ENCODE measurements at places on chromosomes 3 and 15. TPM values are rescaled to one million over a fixed set of nuclear protein-coding genes. Genes with fewer than 3 reads are reported as not detected.

DNA sequence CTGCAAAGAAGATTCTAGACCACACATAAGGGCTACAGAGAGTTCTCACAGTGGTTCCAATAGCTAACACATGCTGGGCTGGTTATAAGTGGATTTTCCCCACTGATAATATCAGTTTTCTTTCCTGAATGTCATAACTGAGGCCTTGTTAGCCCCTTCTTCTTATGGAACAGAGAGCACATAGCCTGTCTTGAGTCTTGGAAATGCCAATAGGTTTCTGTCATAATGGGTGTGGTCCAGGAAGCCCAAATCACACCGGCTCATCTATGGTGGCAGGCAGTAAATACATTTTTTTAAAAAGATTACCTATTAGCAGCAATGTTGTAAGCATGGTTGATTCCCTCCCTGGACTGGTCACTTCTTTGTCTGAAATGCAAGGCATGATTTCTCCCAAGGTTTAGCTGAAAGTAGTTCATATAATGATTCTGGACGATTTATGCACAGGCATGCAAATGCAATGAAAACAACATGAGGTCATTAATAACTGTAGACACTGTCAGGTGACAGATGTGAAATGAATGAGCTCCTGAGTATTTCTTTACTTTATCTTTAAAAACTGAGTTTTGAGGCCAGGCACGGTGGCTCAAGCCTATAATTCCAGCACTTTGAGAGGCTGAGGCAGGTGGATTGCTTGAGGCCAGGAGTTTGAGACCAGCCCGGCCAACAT lies 67.2 kb upstream of the ATP2C1 start:
- DNase-seq: no peak

Gene CSNK1G1
- 19.9 TPM for total RNA-seq

DNA sequence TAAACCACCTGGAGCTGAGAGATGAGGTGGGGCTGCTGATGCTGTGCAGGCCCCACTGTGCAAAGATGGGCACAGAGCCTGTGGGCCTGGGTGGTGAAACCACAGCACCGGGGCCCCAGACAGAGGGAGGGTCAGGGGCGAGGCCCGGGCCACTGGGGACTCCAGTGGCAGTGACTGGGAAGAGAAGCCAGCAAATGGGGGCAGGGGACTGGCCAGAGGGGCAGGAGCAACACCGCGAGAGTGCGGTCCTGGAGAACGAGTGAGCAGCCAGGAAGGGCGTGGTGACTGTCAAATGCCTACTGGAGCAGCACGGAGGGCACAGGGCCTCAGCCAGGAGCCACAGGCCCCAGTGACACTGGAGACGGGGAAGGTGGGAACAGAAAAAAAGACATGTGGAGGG lies 39.8 kb downstream of the HCN4 start:
- no peak for DNase-seq

Gene TNNC1
- 4.6 TPM for total RNA-seq

Gene CCNB2
- total RNA-seq: 17.6 TPM

GRCh38 chr3:187742351-187743171 lies 2.7 kb downstream of the BCL6 start:
- peak; percentile 53 for DNase-seq

Gene NEK11
- total RNA-seq: 3.6 TPM

DNA sequence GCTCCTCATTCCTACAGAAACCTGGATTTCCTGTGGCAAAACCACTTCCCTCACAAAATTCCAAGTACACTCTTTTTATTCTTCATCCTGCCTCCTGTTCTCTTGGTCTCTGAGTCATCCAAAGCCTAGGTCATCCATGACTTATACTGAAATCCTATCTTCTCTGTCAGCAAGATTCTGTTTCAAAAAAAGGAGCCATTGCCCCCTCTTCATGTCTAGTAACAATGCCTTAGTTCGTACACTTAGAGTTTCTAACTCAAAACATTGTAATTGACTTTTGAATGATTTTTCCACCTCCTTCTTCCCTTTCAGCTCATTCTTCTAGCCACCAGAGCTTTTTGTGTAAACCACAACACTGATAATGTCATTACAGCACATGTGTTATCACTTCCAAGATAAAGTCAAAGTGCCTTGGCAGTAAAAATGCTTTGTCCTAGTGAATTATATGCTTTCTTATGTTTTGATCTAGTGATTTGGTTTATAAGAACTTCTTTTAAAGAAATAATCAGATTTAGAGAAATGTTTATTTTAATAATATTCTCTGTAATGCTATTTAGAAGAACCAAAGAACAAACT lies 256.5 kb upstream of the NECTIN3 start:
- no peak for DNase-seq

DNA sequence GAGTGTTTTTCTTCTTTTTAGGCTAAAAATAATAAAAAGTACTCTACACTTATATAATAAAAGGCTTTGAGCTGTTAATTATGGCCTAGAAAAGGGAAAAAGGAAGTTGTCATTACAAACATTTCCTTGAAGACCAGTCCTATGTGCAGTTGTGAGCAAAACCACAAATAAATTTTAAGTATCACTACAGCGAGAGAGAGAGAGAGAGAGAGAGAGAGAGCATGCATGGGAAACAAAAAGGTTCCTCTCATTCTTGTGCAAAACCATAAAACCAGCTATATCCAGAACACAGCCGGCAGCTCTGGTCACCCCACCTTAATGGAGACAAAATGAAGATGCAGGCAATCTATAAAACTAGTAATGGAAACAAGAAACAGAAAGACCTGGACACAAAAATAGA lies 33.6 kb downstream of the HEG1 start:
- DNase-seq: no peak

- no peak for DNase-seq
These were observed 615 bp downstream of the DHX30 start for GRCh38 chr3:47803480-47804025.

DNA sequence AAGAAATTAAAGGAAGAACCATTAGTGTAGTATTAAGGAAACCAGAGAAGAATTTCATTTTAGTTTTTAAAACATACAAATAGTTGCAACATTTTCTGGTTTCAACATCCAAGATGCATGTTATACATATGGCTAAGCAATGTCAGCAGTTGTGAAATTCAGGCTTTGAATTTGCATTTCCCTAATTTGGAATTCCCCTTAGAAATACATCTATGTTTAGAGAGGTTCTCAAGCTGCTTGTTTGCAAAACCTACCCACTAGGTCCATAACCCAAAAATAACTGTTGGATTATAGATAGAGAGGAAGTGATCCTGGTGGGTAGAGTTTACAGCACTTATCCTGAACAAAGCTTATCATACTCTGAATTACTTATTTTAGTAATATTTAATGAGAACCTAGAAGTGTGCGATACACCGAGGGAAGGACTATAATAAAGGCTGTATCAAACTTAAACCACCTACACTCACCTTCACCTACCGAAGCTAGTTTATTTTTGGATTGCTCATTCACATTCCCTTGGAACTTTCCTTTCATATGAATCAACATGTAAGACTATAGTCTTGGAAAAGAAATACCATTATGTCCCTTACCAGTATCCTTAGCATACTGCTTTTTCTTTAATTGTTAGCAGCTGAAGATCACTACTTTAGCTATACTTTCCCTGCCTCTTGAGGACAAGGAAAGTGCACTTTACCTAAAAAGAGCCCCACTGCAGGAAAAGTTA lies 60.6 kb downstream of the CHAC1 start:
- no peak for DNase-seq

Gene CHRD
- 2.6 TPM for total RNA-seq

- DNase-seq: peak; percentile 93
These were observed 5.8 kb downstream of the HYAL2 start for GRCh38 chr3:50316657-50317242.
